Bronchial epithelial cell (primary cell): ENCODE measurements at places on chromosomes 3 and 15.

DNA sequence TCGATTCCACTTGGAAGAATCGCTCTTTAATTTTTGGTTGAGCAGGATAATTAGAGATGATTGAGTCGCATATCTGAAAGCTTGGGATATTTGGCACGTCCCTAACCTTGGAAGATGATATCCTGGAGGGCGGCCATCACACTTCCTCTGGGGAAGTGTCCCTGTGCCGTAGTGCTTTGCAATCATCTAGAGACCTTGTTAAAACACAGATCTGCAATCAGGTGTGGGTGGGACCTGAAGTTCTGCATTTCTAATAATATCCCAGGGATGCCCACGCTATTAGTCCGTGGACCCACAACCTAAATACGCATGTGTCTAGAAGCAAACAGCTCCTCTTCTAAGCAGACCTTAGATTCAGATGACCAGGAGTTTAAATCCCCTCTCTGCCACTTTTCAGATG, 20.5 kb downstream of the MYO1E start:
- no peak for DNase-seq

- DNase-seq, result no peak
These were observed 34.0 kb downstream of the SPTSSB start for GRCh38 chr3:161337311-161337710.

GRCh38 chr3:184584464-184584891, 22.9 kb downstream of the EPHB3 start:
- no peak for DNase-seq

DNA sequence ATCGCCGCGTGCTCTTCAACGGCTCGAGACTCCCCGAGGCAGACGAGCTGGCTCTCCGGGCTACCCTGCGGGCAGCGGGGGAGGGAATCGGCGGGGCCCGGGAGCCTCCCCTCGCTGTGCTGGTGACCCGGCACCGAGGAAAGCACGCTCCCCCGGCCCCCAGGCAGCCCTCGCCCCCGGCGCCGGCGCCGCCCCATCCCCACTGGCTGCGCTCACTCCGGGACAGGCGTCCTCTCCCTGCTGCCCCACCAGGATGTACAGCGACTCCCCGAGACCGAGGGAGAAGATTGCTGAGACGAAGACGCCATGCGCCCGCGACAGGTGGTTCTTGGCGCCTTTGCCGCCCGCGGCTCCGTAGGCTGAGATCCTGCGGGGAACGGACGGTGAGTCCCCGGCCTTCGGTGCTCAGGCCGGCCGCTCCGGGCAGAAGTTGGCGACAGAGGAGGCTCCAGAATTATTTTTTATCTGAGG, 1.7 kb downstream of the LTK start:
- no peak for DNase-seq

- no peak for DNase-seq
These were observed 45.6 kb downstream of the KNL1 start for GRCh38 chr15:40639677-40640076.

DNA sequence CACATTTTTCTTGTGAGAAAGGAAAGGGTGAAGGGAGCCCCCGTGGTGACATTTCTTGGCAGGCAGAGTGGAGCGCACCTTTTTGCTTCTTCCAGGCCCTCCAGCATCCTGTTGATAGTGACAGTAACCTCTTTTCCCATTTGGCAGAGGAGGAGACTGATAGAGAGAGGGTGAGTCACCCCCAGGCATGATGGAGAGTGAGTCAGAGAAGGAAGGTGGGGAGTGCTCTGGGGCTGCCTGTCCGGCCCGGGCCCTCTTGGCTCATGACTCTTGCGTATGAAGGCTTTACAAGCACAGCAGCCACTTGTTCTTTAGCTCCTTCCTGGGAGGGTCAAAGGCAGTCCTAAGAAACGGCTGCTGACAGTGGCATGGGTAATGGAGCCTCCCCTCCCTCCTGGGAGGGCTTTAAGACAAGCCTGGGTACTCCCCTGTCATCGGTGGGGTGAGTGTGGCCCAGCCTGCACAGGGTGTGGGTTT, 16.0 kb downstream of the ANKRD63 start:
- peak; percentile 93 for DNase-seq

GRCh38 chr15:79437275-79438000, 5.3 kb downstream of the MINAR1 start:
- no peak for DNase-seq

DNA sequence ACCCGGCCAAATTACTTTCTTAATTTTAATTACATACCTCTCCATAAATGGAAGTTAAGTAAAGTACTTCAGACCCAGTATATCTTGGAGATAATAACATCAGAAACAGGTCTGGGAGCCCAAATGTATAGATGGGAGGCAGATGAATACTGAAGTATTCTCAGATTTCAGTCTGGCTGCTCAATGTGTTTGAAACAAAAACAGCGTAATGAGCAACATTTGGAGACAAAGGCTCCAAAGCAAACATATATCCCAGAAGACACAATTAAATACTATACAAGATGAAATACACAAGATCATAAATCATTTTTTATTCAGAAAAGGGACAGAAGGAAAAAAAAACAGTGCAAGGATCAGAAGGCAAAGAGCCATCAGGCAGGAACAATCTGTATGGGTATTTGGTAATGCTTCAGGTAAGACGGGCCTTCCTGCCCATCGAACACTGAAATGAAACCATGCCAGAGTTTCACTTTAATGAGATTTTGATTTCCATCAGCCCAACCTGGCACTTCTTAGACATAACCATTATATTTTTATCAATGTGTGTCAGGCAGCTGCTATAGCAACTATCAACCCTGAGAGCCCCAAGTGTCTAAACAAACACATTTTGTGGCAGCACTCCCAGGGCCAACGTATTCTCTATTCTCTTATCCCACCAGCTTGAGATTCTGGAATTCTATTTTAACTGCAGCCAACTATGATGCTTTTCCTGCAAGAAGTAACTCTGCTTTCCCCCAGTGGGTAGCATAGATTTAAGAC, 210.8 kb downstream of the STT3B start:
- no peak for DNase-seq
